ENCODE measurements at places on chromosomes 3 and 15.

- no peak for DNase-seq
Observed at GRCh38 chr3:43759938-43760337, 69.2 kb downstream of the ABHD5 start.

GRCh38 chr15:43928152-43928551, 101.3 kb downstream of the WDR76 start:
- DNase-seq = no peak

- peak; percentile 77 for DNase-seq
Observed at GRCh38 chr3:58237941-58238681, 519 bp downstream of the ABHD6 start.

GRCh38 chr3:154131830-154132229, 10.6 kb downstream of the ARHGEF26 start:
- no peak for DNase-seq

DNA sequence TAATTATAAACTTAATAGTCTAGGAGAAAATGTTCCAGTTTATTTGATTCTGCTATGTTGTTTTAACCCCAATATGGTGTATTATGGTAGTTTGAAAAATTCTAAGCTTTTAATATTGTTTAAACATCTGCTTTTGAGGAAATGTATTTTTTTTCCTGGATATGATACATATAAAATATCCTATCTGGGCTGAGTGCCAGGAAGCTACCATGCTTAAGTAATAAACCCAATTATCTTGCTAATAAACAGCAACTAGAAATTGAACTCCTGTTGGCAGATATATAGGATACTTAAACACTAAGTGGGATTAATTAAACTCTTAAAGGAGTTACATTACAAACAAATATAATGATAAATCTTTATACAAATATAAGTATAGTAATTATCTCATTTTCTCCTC, 293.7 kb upstream of the GRM7 start:
- DNase-seq = no peak

DNA sequence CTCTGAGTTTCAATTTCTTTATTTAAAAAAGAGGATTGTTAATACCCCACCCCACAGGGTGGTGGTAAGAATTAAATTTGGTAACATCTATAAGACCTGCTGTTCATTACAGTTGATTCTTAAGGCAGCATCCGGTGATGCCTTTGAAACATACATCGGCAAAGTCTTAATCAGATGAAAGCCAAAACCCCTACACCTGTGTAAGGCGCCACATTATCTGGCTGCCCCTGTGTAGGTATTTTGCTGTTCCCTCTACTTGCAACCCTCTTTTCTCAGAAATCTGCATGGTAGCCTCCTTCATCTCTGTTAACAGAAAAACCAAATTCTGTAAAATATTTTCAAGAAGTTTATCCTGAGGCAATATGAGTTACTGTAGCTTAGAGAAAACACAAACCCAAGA, 90.0 kb downstream of the ST6GAL1 start:
- peak; percentile 54 for DNase-seq

DNA sequence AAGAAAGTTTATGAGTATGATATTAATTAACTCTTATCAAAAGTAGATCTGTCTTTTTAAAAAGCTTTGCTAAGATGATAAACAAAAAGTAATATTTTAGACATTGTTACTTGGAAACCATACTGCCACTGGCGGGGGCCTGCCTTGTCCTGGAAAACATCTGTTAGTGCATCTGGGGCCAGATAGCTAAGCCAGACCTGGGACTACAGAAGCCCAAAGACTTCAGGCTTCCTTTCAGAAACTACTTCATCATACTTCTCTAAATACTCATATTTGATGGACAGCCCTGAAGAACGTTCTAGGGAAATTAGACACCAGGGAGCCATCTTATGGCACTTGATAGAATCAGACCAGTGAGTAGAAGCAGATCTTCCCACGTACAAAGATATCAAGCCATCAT, 795.4 kb upstream of the SEMA6D start:
- no peak for DNase-seq

DNA sequence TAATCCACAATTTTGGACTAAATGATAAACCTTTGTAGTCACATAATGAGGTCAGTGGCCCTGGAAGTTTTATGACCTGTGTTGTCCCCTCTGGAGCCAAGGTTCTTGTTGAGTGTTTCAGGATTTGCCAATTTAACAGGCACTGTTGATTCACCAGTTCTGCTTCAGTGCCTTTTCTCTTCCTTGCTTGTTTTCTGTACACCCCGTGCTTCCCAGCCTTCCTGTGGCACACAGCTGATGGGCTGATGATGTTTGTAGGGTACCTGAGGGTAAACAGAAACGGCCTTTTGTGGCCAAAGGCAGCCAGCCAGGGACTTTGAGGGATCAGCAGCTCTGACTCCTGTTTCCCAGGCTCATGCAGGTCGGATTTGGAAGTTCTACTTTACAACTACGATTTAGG, 13.3 kb downstream of the GYG1 start:
- DNase-seq = no peak

DNA sequence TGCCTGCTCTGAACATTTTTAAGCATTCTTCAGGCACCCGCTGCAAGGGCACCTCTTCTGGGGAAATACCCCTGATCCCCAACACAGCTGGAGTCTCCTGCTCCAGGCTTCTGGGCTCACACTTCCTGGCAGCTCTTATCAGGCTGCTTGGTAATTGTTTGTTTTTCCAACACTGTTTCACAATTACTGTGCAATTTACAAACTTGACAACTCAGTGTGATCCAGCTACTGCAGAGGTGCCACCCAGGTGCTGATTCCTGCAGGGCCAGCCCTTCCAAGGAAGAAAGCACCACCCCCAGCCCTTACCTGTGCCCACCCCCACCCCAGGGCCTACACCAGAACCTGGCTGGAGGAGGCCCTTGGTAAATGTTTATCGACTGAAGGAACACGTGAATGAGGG, 66.5 kb downstream of the MAGEF1 start:
- DNase-seq = no peak

DNA sequence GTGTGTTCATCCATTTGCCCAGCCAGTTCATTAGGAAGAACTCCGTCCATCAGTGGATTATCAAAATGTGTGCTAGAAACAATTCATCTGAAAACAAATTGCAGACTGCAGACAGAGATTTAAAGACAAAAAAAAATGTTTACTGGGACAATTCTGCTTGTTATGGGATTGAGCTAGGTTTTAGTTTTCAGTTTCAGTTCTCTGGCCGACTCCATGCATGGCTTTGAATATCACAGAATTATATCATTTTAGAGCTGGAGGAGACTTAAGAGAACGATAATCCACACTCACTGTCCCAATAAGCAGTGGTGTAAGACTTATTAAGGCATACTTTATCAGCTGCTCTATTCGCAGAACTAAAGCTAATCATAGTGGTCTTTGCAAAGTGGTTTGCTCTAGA, 51.1 kb downstream of the TFG start:
- no peak for DNase-seq

- DNase-seq = no peak
Observed at GRCh38 chr3:197567904-197568681, 12.3 kb upstream of the BDH1 start.

GRCh38 chr3:131216801-131217200, 164.8 kb upstream of the NUDT16 start:
- no peak for DNase-seq

GRCh38 chr3:140384028-140384771, 293.7 kb upstream of the TRIM42 start:
- DNase-seq = no peak

DNA sequence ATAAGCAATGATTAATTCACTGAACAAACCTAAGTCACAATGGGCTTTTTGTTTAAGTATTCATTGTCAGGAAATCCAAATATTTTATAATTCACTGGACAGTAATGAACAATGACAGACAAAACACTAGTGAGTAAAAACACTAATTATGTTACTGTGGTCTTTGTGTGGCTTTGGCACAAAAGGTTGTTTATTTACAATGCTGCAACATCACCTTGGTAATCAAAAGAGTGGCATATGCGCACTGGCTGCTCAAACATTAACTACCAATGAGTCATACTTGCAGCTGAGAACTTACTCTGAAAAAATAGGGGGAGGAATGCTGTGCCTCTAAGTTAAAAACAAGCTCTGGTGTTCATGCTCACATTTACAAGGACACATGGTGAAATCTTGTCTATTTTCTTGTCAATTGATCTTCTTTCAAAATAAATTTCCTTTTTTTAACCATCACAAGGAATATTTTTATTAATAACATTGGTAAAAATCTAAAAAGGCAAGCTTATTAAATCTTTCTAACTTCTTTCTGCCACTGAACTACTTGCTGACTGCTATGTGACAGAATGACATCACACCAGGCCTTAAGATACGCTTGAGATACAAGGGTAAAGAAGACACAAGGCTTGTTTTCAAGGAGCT, 85.2 kb upstream of the PPIB start:
- DNase-seq = no peak

GRCh38 chr3:171297951-171298350, 162.3 kb downstream of the TNIK start:
- DNase-seq = no peak

DNA sequence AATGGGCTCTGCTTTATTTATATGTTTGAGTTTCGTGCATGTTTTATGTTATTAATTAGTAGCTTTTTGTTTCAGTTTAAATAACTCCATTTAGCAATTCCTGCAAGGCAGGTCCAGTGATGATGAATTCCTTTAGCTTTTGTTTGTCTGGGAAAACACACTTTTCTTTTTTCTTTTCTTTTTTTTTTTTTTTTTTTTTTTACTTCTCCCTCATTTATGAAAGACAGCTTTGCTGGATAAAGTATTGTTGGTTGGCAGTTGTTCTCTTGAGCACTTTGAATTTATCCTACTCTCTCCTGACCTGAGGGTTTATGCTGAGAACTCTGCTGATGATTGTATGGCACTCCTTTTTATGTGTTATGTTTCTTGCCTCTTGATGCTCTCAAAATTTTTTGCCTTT, 35.7 kb downstream of the TMEM39A start:
- DNase-seq = no peak

- no peak for DNase-seq
Observed at GRCh38 chr15:95848126-95848525, 482.4 kb upstream of the NR2F2 start.

DNA sequence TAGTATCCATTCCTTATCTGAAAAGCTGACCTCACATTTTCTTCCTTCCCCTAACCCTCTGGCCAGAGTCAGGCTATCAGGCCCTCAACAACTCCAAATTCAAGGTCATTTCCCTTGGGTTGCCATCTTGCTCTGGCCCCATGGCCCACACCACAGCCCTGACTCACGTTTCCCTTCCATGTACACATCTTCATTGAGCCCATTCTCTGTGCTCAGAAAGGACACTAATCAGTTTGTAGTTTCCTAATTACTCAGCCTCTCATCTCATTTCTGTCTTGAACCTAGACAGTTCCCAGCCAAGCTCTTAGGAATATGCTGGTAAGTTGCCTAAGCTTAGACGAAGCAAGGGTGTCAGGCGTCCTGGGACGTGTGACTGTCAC, 14.9 kb downstream of the TGM5 start:
- DNase-seq = no peak

All from CD8-positive, alpha-beta memory T cell (primary cell).